Gastrocnemius medialis (tissue), 4 donors: ENCODE measurements at places on chromosomes 7 and 10. TPM values are rescaled to one million over a fixed set of nuclear protein-coding genes. Genes with fewer than 3 reads are reported as not detected.

CPSF4 gene
- 26.0 TPM for total RNA-seq

YKT6 gene
- total RNA-seq, result 79.5 TPM

CXCL12 gene
- total RNA-seq, result 22.0 TPM

HOXA5 gene
- total RNA-seq, result 2.7 TPM

FANK1 gene
- 0.24 TPM for total RNA-seq

CALML5 gene
- not detected for total RNA-seq

PNLIPRP1 gene
- total RNA-seq, result not detected

SDHAF3 gene
- 8.4 TPM for total RNA-seq

CYP3A7 gene
- not detected for total RNA-seq

NACAD gene
- 1.5 TPM for total RNA-seq

ZNF33A gene
- 14.3 TPM for total RNA-seq

FXYD4 gene
- total RNA-seq, result not detected

LIPM gene
- not detected for total RNA-seq

WDR86 gene
- total RNA-seq, result not detected

BMPER gene
- total RNA-seq, result 1.8 TPM

SNCG gene
- 2.5 TPM for total RNA-seq

INHBA gene
- 0.56 TPM for total RNA-seq

MBL2 gene
- total RNA-seq, result 0.11 TPM

MYOF gene
- total RNA-seq, result 8.0 TPM
